HT1080 (cell line): ENCODE measurements at places on chromosomes 1 and 21.
A peak's percentile ranks its signal among the peaks of the same experiment; 100 is the strongest.

DNA sequence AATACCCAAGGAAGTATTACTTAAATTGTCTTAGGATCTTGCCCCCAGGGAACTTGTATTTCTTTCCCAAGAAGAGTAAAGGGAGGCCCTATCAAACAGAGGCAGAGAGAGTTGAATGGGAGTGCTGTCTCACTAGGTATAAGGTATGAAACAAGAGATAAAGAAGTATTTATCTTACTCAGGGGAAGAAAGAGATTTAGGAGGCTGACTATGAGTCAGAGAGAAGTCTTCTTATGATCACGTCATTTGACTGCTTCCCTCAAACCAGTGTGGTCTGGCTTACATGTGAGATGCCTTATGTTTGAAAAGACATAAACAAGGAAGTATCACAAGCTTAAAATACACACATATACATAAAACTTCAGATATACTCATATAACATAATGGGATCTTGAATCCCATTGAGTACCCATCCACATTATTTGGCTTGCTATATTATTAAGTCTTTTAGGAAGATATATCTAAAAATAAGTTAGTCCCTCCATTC lies 29.6 kb downstream of the DUSP10 start:
- peak; percentile 81 for DNase-seq

DNA sequence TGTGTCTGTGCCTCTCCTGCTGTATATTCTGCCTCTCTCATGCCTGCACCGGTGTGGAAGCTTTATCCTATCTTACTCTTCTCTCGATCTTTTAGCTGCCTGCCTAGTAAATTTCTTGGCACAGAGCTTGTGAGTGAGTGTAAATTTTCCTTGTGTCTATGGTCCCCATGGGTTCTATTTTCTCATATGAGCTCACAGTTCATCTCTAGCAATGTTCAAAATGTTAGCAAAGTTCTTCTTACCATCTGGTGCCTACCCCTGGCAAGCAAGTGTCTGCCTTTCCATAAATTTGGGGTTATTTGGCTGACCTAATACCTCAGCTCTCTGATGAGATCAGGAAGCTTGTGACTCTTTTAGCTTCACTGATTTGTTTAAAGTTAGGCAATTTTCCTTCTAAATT lies 572.1 kb upstream of the BRINP3 start:
- DNase-seq, result no peak

DNA sequence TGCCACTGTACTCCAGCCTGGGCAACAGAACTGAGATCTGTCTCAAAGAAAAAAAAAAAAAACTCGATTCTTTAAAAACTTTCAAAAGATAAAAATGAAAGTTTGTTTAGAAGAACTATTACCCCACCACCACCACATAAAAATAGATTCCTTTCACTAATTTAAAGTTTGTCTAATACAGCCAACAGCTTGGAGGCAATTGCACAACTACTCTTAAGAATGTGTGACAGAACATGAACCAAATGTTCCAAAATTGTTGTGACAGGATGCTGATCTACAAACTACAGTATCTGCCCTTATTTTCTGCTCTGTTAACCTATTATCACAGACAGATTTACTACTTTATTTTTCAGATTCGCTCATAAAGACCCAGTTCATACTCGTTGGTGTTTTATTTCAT lies 5.5 kb upstream of the TGFBR3 start:
- DNase-seq, result no peak

- DNase-seq, result no peak
Observed at GRCh38 chr1:201260648-201261311, 22.5 kb upstream of the PKP1 start.

DNA sequence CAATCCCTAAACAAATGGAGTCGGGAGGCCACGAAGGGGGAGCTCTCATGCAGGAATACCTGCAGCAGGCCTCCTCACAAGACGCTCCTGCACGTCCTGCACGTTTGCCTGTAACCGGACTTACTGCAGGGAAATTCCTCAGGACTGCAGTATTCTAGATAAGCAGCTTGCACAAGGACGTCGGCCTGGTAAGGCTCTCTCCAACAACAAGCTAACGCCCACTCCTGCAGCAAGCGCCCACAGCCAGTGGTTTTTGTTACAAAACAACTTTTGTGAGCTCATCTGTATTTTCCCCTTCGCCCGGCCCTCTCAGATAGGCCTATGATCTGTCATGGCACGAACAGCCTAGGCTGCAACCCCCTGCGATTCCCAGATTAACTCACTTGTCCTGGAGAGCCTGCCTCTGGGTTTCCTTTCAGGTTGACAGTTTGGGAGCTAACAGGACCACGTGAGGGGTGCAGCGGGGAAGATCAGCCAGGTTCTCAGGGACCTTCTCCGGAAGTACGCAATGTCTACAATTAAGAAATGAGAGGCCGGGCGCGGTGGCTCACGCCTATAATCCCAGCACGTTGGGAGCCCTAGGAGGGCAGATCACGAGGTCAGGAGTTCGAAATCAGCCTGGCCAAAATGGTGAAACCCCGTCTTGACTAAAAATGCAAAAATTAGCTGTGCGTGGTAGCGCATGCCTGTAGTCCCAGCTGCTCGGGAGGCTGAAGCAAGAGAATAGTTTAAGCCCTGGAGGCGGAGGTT lies 921 bp upstream of the MIB2 start:
- DNase-seq, result no peak

DNA sequence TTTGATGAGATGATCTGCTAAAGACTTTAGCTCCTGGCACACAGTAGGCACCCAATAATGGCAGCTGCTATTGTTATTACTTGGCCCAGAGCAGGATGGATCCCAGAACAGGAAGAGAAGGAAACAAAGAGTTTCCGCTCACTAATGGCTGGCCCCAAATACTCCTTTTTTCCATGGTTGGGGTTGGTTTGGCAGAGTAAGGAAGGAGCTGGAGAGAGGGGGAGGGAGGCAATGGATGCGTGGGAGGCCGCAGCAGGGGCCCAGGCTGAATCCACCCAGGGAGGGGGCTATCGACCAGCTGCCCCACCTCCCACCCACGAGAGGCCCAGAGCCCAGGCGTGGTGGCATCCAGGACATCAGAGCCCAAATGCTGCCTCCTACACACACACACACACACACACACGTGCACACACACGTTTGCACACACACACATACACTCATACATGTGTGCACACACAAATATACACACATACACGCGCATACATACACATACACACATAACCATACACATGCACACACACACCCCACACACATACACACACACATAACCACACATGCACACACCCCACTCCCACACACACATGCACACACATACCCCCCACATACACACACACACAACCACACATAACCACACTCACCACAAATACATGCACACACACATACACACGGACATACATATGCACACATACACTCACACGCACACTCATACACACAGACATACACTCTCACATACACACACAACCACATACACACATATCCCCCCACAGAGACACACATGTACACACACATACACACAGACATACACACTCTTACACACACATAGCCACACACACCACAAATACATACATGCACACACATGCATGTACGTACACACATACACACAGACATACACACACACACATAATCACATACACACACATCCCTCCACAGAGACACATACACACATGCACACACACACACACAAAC lies 25.2 kb downstream of the C1QB start:
- no peak for DNase-seq

- DNase-seq, result no peak
Observed at GRCh38 chr1:200081969-200082245, 54.4 kb downstream of the NR5A2 start.

DNA sequence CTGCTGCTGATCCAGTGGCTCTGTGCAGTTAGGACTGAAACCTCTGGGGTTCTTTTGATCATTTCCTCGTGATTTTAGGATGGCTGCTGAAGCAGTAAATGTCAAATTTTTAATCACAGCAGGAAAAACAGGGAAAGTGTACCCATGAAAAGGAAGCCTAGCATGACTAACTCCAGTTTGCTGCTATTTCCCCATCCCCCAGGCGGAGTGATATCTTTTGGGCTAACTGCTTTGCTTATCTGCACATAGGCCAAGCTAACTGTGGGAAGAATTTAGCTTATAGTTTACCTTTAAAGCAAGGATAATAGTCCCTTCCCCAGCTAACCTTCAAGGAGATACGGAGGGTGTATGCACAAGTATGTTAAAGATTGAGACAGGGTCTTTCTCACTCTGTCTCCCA lies 149.8 kb upstream of the TNR start:
- no peak for DNase-seq

- DNase-seq, result no peak
Observed at GRCh38 chr1:193451001-193451400, 264.6 kb upstream of the B3GALT2 start.

DNA sequence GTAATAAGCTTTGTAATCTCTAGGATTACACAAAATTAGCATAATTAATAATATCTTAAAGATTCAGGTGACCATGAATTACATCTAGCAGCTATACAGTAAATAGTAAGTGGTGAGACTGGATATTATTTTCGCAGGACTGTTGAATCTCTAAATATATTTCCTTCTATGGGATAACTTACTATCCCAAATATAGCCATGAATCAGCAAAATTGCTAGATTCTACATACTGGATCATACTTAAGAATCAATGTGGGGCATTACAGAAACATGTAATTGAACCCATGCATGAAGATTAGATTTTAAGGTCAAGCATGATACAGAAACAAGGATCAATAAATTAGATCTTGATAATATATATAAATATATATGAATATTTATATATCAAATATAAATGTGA lies 1203.4 kb downstream of the BRINP3 start:
- DNase-seq, result no peak

DNA sequence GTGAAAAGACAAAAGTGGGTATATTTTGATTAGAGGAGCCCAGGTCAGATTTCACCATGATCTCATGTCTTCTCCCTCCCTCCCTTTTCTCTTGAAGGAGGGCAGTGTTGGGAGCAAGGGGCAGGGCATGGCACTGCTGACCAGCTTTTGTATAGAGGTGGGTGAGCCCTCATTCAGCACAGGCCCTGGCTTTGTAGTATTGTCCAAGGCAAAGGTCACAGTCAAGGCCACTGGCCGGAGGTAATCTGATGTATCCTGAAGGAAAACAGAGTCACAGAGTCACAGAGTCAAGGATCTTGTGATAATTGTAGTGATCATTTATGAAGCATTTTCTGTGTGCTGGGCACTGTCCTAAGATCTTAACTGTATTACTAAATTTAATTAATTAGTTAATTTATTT lies 11.9 kb downstream of the ITGA10 start:
- DNase-seq, result no peak

DNA sequence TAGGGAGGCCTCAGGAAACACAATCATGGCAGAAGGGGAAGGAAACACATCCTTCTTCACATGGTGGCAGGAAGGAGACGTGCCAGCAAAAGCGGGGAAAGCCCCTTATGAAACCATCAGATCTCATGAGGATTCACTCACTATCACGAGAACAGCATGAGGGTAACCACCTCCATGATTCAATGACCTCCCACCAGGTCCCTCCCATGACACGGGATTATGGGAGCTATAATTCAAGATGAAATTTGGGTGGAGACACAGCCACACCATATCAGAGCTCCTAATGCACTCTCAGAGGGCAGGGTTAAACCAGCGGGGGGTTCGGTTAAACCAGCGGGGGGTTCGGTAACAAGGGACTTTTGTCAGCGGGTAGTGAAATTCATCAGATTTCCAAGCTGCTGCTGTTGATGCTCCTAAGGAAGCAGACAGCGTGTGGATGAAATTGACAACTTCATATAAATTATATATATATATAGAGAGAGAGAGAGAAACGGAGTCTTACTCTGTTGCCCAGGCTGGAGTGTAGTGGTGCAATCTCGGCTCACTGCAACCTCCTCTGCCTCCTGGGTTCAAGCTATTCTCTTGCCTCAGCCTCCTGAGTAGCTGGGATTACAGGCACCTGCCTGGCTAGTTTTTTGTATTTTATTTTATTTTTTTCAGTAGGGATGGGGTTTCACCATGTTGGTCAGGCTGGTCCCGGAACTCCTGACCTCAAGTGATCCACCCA lies 4.2 kb downstream of the CSTB start:
- DNase-seq, result no peak

DNA sequence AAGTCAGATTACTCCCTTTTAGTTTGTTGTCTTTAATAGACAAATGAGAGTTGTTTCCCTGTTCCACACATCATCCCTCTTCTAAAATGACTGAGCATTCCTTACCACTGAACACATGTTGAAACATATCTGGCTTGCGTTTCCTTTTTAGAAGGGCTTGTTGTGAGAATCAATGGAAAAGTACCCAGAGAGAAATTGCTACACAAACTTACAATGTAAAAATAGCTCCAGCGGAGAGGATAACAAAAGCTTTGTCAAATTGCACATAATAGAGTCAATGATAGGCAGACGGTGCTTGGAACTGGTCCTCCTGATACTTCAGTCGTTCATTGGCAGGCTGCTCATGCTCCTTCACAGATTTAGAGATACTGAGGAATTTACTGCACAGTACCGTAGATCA lies 123.9 kb downstream of the CYYR1 start:
- DNase-seq, result no peak

DNA sequence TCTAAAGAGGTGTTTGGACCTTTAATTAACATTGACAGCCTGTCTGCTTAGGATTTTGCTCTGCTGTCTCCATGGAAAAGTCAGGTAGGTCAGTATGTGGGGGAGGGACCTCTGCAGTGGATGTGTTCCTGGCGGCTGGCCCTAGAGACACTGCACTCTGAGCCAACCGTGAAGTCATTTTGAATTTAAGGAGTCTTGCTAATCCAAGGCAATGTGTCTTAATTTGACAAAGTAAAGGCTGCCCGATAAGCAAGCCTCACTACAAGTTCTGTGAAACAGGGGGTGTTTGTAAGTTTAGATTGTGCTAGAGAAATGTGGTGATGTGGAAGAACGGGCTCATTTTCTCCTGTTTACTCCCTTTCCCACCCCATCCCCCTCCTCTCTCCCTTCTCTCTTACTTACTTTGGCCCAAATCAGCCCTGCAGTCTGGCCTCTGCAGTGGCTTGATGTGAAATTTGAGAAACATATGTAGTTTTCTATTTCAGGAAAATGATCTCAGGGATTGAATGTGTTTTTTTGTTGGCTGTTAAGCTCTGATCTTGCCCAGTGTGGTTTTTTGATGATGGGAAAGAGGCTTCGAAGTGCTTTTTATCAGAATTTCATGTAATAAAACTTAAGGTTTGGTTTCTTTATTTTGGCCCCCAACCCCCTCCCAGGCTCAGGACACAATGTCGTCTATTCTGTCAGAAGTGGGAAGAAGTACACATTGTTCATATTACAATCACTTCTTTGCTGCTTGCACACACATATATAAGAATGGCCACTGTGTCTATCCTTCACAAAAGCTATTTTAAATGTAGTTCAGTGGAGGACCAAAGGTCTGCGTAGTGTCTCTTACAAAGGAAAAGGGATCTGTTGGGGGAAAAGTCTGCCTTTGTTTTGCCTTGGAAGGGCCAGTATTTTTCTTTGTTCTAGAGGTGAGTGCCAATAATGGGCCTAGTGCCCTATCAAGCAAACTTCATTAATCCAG lies 96.6 kb downstream of the FGGY start:
- peak; percentile 54 for DNase-seq

GRCh38 chr1:53362851-53363642 lies 35.2 kb upstream of the LRP8 start:
- no peak for DNase-seq

GRCh38 chr1:204002614-204003013 lies 70.3 kb upstream of the SOX13 start:
- no peak for DNase-seq
